ENCODE measurements at places on chromosomes 16 and 17.

DNA sequence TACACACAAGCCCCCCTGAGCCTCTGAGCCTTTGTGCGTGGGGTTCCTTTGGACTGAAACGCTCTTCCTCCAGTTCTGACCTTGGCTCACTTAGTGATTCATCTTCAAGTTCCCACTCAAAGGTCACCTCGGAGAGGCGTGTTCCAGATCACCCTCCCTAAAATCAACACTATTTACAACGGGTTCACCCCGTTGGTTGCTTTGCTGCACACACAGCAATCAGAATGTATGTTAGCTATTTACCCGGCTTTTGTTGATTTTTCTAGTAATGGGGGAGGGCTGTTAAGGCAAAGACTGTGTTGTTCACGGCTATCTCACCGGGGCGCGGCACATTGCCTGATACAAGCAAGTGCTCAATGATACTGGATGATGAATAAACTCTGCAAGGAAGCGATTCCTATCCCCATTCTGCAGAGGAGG, 977 bp downstream of the NAGPA start:
- no peak for DNase-seq

DNA sequence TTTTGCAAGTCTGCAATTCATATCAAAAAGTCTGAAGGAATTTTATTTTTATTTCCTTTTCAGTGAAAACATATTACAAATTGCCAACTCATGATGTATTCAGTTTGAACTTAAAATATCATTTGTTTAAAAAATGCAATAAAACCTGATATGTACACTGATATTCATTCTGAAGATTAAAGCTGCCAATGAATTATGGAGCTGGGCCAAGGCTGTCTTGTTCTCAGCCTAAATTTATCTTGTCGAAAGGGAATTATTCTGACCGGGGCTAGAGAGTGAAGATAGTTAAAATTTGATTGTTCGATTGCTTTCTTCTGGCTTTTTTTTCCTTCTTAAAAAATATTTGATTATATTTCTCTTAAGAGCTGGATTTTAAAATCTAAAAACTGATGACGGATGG, 54.0 kb upstream of the RBFOX1 start:
- no peak for DNase-seq

GRCh38 chr17:28926786-28927185, 23.9 kb upstream of the DHRS13 start:
- no peak for DNase-seq

DNA sequence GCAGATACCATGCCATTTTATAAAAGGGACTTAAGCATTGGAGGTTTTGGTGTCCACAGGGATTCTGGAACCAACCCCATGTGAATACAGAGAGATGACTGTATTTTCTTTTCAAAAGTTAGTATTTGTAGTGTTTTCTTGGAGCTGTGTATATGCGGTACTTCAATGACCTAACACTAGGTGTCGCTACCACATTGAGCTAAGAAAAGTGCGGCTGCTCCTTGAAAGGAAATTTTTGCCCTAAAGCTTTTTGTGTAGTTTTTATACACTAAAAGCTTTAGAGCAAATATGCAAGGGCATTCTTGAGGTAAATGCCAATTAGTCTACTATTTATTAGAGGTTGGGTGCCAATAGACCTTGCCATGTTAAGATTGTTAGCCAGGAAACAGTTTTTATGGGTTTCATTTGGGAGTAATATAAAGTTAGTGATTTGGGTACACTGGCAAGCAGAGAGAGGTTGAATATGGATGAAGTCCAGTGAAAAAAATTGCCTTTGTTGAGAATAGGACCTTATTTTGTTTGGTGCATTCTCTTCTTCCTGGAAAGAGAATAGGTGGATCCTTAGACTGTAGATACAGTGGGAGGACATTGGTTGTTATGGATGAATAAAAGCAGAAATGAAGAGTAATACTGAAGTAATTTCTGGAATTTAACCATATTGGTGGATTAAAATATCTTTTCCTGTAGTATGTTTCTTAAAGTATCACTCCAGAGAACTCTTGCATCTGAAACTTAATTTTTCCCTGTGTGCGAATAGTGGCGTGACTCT, 43.3 kb downstream of the BCAS3 start:
- no peak for DNase-seq

DNA sequence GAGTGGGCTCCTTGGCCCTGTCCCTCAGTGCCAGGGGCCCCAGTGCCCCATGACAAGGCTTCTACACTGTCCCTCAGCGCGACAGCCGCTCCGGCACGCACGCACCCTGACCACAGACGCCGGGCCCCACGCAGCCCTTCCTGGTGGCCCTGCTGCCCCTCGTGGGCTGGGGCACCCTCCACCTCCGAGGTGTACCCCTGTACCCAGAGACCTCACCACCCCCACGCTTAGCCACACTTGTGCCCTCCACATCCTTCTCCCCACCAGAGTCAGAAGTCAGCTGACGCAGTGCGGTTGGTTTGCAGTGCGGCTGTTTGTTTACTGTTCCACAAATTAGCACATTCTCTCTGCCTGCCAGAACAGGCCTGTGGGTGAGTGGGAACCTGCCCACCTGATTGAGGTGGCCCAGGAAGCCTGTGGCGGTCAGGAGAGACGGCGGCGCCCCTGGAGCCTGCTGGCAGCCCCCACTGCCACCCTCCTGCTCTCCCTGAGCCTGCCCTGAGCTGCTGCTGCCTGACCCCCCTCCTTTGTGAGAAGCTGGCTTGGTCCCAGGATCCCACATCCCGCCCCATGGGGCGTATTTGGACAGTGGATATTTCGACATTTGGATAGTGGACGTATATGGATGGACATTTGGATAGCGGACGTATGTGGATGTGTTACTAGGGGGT, 38.0 kb upstream of the CDH15 start:
- no peak for DNase-seq

DNA sequence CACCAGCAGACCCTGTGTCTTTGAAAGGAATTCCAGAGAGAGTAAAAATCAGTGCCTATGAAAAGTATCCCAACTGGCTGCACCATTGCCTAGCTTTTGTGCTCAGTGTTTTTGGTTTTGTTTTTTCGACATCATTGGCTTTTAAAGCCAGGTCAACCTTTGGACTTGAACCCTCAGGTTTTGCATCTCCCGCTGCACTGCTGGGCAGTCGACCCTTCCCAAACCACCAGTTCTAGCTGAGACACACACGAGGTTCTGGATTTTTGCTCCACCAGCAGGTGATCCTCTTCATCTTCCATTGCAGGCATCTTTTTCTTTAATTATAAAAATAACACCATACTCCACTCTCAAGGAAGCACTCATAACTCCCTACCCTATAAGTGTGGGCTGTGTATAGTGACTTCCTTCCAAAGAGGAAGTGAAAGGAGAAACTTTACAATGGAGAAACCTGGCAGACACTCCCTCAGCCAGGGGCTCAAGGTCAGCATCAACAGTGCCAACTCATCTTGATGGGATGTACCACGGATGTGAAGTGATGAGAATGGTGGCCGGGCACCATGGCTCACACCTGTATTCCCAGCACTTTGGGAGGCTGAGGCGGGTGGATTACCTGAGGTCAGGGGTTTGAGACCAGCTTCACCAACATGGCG, 57.8 kb downstream of the BMERB1 start:
- no peak for DNase-seq

- no peak for DNase-seq
Observed at GRCh38 chr17:4577386-4577993, 6.8 kb upstream of the SMTNL2 start.

DNA sequence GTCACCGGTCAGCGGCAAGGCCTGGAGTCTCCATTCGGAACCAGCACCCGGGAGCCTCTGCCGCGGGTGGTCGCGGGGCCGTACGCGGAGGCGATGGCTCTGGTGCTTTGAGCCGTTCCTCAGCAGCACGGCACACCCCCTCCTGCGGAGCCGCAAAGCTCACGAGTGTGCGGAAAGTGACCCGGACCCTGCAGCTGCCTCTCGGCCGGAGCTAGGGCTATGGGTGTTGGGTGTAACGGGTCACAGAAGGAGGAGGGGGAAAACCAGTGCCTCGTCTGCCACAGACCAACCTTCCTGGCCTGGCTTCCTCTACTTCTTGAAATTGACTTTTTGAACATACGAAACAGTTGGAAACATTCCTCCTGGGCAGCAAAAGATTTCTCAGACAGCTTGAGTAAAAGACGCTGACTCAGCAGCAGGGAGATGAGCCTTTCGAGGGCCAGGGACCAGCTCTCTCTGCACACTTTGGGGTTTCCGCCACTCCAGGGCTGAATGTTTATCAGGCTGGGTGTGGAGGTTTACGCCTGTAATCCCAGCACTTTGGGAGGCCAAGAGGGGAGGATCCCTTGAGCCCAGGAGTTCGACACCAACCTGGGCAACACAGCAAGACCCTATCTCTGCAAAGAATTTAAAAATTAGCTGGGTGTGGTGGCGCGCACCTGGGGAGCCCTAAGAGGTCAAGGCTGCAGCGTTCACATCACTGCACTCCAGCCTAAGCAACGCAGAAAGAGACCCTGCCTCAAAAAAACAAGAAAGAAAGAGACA, 26.4 kb upstream of the PITPNA start:
- no peak for DNase-seq

DNA sequence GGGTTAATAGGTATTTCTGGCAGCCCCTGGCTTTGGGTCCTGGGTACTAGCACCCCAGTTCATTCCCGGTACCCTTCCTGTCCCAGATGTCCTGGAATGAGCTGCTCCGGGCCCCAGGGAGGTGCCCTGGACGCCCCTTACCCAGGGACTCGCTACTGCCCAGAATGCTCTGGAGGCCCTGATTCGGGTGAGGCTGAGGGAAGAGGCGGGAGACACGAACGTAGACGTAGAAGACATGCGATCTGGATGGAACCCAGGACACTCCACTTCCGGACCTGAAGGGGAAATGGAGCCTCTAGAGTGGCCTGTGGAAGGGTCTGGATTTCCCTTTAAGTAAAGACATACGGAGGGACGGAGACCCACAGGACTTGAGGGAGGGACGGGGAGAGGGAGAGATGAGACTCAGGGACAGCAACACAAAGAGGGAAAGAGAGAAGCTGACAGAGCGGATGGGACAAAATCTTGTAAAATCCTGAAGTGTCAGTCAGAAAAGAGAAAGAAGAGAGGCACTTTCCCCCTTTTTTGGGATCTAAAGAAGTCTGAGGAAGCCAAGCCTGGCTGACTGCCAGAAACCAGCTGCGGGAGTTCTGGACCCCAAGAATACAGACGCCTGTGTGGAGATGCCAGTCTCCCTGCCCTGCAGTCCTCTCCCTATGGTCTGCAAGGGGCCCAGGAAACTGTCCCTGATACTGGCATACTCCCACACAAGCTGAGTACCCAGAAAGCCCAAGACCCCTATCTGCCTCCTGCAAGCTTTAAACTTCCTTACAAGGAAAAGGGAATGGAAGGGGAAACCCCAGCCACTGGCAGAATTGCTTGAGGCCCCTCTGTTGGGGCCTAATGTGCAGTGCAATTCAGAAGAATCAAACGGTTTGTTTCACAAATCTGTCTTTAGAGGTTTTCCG, 1.0 kb upstream of the HOXB13 start:
- no peak for DNase-seq

- DNase-seq: no peak
Observed at GRCh38 chr17:335691-336090, 16.9 kb downstream of the RPH3AL start.

- DNase-seq: no peak
Observed at GRCh38 chr16:4042581-4042980, 73.7 kb downstream of the ADCY9 start.

DNA sequence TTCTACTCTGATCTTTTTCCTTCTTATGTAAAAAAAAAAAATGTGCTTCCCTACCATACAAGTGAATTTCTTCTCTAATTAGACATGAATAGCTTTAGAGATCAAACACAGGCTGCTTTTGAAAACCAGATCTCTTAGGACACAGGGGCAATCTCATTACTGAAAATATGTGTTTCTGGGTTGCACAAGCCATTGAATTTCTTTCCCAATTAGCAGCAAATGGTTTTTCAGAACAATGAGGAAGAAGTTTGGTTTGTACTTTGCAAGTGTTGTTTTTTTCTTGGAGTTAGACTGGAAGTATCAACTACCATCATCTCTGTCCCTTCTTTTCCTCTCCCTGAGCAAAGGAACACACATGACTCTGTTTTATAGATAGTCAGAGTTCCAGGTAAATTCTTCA, 5.6 kb upstream of the ANKS4B start:
- DNase-seq: no peak

DNA sequence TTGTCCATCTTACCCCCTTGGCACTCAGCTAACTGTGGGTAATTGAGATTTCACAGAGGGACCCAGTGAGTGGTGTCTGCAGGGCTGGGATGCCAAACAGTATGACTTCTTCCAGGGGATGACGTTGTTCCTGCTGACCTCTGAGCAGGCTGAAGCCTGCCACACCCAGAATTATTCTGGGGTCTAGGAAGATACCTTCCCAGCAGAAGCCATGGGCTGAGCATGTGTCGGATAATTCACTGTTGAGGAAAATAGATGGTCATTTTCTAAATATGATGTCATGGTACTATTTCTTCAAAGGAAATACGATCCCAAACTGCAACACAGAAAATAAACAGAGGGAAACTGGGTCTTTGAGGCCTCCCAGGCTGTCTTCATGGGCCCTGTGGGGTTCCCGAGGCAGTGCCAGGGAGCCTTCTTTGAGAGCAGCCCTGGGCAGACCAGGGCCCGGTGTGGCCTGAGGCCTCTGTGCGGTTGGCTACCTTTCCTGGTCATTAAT, 17.4 kb downstream of the WNT9B start:
- no peak for DNase-seq

GRCh38 chr17:61574542-61575351, 16.3 kb downstream of the NACA2 start:
- no peak for DNase-seq

- DNase-seq: no peak
Observed at GRCh38 chr16:3188925-3189825, 1.2 kb downstream of the OR1F1 start.

Data from vagina (tissue), 2 donors.